SIG-M5 (cell line): ENCODE measurements at places on chromosomes 12 and 14.

GRCh38 chr12:31897781-31898503 is 61.3 kb upstream of the RESF1 start:
- no peak for DNase-seq

GRCh38 chr12:1793426-1794210 is 26.7 kb upstream of the LRTM2 start:
- no peak for DNase-seq

DNA sequence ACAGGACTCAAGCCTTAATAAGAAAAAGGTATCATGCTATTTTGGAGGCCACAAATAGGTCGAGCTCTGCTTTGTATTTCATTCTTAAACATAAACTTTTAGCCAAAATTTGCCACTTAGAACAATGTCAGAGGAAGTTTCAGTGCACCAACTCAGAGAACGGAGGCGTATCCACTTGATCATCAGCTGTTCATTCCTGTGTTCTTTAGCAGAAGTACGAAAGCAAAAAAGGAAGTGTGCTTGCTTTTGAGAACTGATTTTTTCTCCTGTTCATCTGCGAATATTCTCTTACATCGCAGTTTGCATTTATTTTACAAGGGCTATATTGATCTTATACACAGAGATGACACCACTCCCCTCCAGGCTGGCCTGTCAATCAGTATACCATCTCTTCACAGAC is 188.6 kb upstream of the SOX5 start:
- DNase-seq: no peak

GRCh38 chr14:99029916-99030305 is 242.1 kb downstream of the BCL11B start:
- no peak for DNase-seq

- no peak for DNase-seq
Measured at GRCh38 chr12:109768901-109769670, 55.5 kb downstream of the FAM222A start.

GRCh38 chr12:31521964-31522363 is 69.0 kb downstream of the DENND5B start:
- no peak for DNase-seq

DNA sequence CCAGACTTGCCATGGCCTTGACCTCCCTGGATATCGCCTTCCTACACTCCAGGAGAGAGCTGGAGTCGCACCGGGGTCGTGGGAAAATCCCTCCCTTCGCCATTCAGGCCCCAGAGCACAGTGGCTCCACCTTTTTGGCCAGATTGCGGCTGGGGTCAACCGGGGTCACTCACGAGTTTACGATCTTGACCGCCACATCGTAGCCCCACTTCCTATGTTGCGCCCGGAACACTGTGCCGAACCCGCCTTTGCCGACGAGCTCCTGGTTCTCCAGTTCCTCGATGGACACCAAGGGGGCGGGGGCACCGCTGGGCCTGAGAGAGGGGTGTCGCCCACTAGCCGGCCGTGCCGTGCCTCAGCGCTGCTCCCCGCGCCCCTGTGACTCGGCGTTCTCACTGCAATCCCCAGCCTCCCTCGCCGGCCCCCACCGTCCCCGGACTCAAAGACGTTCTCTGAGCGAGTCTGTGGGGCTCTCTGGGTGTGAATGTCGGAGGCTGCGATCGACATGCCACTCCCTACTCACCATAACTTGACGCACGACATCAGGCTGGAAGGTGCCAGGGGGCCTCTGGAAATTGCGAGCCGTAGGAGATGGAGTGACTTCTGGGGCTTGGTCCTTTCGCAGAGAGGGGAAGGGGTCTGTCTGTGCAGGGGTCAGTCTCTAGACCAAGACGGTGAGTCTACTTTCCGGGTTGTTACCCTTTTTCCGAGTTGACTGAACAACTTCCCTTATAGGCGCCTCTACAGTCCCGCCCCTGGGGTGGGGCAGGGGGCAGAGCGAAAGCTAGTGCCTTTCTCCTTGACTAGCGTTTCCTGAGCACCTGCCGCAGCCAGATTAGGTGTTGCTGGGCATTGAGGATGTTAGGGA is at the start of gene RIPK3:
TSS of gene RIPK3 (minus strand) at position 708 of the 868 bp plus-strand sequence. CDS start at position 543, 165 bp downstream.
- DNase-seq: no peak

GRCh38 chr12:21538061-21538653 is 12.1 kb downstream of the SPX start:
- no peak for DNase-seq

- DNase-seq: no peak
Measured at GRCh38 chr14:94612174-94612573, at the start of gene SERPINA3. TSS of gene SERPINA3 (plus strand) at chr14:94612391. CDS start at chr14:94614442, 2,051 bp downstream.

- DNase-seq: no peak
Measured at GRCh38 chr12:126534942-126535341, 1469.7 kb downstream of the AACS start.
